Astrocyte (in vitro differentiated cells and primary cell): ENCODE measurements at places on chromosomes 2 and 18.

GRCh38 chr18:11091746-11092145 is 57.6 kb downstream of the PIEZO2 start:
- DNase-seq = no peak

DNA sequence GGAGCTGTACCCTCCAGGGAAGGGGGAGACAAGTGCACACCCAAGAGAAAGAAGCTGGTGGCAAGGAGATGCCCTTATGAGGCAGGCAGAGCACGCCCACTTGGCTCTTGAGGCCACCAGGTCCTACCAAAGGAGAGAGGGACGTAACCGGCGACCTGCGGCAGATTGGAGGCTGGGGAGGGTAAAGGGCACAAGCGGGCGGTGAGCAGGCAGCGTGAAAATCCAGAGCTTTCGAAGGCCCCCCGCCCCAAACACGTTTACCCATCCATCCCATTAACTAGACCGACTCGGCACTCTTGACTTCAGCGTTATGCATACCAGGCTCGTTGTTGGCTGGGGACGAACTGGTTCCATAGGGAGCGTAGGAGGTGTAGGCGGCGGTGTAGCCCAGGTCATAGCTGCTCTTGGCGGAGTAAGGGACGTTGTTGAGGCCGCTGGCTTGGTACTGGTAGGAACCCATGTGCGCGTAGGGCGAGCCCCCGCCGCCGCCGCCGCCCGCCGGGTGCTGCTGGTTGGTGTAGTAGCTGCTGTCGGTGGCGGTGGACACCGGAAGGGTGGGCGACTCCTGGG is 794 bp downstream of the DLX2 start:
- no peak for DNase-seq

DNA sequence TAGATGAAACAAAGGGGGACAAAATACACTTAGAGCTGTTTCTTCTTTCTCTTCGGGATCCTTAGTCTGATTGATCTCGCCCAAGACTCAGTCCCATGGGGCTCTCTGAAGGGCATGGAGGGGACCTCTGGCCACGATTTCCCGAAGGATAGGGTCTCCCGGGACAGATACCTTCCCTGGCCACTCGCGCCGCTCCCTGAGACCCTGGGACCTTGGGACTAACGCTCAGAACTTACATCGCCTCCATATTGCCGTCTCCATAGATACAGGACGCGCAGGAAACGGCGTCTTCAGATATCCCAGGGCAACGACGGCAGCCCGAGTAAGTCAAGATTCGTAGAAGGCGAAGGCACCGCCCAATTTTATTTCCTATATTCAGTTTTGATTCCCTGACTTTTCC is at the start of gene CFAP65:
CFAP65 (minus strand) TSS at position 265 of the 400 bp plus-strand sequence. CDS start 2,468 bp downstream, outside the sequence.
- peak; percentile 34 for DNase-seq

DNA sequence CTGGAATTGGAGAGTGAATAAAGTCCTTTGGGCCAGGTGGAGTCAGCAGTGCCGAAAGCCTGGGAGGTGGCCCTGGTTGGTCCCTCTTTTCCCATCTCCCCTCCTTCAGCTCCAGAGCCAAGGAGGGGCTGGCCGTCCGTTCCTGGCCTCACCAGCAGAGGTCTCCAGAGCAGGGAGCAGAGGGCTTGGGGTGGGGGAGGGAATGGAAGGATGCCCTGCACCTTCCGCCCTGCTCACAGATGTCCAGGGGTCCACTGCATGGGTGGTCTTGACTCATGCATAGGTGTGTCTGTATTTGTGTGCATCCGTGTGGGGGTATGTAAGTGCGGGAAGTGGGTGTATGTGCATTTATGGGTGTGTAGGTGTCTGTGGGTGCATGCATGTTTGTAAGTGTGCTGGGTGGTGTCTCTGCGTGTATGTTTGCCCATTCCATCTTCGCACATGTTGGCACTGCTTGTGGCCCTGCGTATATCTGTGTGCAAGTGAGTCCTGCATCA is 201.8 kb downstream of the ZFP36L2 start:
- no peak for DNase-seq
